ENCODE measurements at places on chromosomes 12 and 14. TPM values are rescaled to one million over a fixed set of nuclear protein-coding genes. Genes with fewer than 3 reads are reported as not detected.

DNA sequence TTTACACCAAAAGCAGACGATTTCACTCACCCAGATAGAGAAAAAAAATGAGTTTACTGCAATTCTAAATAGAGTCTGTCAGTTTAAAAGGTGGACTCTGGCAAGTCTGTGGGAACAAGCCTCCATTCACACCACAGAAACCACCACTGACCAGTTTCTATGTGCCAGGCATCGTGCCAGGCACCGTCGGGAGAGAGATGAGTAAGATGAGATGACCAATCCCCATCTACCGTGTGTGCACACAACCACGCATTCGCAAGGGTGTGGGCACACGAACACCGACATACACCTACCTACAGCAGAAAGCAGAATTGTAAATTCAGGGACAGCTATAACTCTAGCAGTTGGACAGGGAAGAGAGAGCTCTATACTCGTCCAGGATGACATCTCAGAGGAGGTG, 58.3 kb downstream of the PRIMA1 start:
- no peak for DNase-seq

Gene BCAT1
- total RNA-seq, result 65.8 TPM

DNA sequence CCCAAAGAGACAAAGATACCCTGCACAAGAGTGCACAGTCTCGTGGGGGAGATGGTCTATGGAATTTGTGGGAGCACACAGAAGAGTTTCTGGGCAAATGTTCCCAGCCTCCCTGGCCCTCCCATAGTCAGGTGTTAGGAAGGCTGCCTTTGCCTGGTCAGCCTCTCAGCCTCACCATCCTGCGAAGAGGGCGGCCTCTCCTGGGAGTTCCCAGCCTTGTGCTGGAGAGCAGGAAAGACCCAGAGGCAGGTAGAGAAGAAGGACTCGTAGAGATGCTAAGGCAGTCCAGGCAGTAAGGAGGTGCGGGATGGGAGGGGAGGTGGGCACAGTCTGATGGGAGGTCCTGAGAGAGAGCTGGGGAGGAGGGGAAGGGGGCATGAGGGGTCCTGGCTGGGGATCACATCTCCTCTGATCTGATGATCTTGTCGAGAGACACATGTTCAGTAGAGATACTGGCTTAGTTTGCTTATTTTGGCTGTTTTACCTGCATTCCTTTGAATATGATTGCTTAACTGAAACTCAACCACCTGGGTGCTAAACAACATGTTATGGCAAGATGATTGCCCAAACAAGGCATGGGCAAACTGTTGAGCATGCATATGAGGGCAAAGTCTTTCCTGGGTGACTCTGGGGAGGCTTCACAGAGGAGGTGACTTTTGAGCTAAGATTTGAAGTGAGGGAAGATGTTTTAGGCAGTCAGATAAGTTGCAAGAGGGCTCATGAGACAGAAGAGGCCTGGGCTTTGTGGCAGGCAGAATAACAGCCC, 10.5 kb downstream of the SERPINA6 start:
- no peak for DNase-seq

Gene LRP1
- total RNA-seq, result 95.7 TPM

DNA sequence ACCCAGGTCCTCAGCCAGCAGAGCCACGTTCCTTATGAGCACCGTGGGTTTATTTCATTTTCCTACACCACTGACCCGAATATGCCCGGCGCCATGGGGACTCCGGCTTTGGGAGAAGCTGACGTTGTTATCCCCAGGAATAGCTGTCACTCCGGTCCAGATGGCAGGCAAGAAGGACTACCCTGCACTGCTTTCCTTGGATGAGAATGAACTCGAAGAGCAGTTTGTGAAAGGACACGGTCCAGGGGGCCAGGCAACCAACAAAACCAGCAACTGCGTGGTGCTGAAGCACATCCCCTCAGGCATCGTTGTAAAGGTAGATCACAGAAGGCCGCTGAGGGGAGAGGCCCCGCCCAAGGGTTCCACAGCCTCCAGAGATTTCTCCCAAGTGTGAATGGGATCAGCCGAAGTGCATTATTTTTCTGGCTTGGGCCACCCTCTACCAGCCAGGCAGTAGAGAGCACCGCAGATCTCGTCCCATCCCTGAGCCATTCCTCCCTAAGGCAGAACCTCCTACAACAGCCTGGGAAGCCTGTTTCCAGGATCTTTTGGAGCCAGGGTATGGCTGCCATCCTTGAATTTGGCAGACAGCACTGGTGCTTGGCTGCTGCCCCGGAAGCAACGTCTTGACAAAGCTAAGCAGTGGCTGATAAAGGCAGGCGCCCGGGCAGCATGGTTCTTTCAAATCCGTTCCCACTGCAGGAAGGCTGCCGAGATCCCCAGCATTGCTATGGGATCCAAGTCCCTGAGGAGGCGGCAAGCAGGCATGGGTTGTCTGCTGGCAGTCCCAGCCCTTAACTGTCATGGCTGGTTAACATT, 17.8 kb downstream of the CDK2AP1 start:
- no peak for DNase-seq

Gene BDKRB2
- 0.42 TPM for total RNA-seq

Gene KCNH5
- total RNA-seq, result 3.1 TPM

Gene MYH6
- 0.04 TPM for total RNA-seq

DNA sequence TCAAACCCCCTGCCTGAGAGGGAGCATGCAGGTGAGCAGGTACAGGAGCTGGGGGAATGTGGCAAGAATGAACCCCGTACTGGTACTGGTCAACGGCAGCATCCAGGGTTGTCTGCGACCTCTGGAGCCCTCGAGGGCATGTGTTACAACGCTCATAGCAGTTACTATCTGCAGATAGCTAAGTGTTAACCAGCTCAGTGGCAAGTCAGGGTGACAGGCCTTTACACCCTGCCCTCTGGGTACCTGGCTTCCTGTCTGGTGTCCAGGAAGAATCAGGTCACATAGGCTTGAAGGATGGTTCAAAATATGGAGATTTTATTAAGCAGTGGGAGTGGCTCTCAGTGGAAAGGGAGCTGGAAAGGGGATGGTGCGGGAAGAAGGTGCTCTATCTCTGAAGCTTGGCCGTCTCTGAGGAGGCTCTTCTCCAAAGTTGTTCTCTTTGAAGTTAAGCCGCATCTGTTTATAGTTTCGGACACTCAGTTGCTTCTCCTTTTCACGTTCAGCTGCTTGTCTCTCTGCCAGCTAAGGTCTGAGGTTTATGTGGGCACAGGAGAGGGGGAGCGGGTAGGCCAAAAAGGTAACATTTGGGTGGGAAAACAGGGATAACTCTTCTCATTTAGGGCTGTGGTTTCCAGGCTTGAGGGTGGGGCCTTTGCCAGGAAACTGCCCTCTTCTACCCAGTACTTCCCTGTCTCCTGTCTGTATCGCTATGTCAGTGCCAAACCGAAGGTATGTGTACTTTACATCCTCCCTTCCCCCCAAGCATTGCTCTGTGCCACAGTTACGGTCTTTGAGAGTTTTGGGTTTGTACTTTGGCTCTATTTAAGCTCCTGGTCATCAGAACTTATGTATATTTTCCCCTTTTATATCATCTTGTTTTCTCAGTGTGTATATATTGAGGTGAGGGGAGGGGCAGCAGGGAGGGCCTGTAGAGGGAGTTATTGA, 305.8 kb downstream of the RGS6 start:
- no peak for DNase-seq

Measured in progenitor cell of endocrine pancreas (in vitro differentiated cells).